ENCODE measurements at places on chromosomes 7 and 10.

- H3K27ac ChIP-seq: no peak overlapping the region
- no peaks in the 10 kb centered on the region for H3K4me1 ChIP-seq
- DNase-seq: no peak
- no peaks in the 10 kb centered on the region for H3K36me3 ChIP-seq
- H3K27me3 ChIP-seq: no peaks in the 10 kb centered on the region
Measured at GRCh38 chr10:30233186-30233959, 115.7 kb downstream of the MTPAP start.

GRCh38 chr10:113754768-113755167 is 3.3 kb downstream of the PLEKHS1 start:
- DNase-seq: no peak
- no peaks in the 10 kb centered on the region for H3K36me3 ChIP-seq
- H3K4me3 ChIP-seq: no peak overlapping the region
- no peak overlapping the region for H3K27ac ChIP-seq
- no peaks in the 10 kb centered on the region for H3K4me1 ChIP-seq

- H3K27ac ChIP-seq: no peak overlapping the region
- no peaks in the 10 kb centered on the region for H3K36me3 ChIP-seq
- DNase-seq: no peak
- no peaks in the 10 kb centered on the region for H3K27me3 ChIP-seq
- no peak overlapping the region for H3K4me3 ChIP-seq
Measured at GRCh38 chr7:135454060-135454459, 55.8 kb downstream of the CNOT4 start.

DNA sequence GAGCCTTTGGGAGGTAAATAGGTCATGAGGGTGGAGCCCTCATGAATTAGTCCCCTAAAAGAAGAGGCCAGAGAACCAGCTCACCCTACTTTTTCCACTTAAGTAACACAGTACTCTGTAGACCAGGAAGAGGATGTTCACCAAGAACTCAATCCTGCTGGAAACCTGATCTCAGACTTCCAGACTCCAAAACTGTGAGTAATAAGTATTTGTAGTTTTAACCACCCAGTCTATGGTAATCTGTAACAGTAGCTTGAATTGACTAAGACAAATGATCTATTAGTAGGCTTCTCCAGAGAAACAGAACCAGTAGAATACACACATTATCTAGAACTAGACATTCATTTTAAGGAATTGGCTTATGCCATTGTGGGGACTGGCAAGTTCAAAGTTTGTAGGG is 51.5 kb downstream of the ANKMY2 start:
- no peaks in the 10 kb centered on the region for H3K4me1 ChIP-seq
- H3K36me3 ChIP-seq: peaks cover 4% of the 10 kb centered on the region
- no peaks in the 10 kb centered on the region for H3K27me3 ChIP-seq
- H3K27ac ChIP-seq: no peak overlapping the region
- H3K4me3 ChIP-seq: no peak overlapping the region

DNA sequence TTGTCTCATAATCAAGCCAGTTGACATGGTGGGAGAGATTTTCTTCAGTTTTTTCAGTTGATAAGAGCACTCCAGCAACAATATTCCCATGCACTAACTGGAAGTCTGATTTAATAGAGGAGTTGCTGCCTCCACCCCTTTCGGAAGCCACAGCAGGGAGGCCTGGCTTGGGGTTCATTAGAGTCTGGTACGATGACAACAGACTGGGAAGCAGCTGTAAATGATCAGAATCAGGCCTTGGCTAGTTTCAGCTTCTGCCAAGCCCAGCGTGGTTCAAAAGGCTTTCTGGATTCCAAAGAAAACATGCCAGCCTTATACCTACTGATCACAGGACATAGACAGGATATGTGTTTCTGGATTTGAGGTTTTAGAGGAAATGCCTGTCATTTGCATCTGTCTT is 274.0 kb downstream of the CSTF2T start:
- no peaks in the 10 kb centered on the region for H3K36me3 ChIP-seq
- peaks cover 20% of the 10 kb centered on the region for H3K4me1 ChIP-seq
- no peak for DNase-seq

DNA sequence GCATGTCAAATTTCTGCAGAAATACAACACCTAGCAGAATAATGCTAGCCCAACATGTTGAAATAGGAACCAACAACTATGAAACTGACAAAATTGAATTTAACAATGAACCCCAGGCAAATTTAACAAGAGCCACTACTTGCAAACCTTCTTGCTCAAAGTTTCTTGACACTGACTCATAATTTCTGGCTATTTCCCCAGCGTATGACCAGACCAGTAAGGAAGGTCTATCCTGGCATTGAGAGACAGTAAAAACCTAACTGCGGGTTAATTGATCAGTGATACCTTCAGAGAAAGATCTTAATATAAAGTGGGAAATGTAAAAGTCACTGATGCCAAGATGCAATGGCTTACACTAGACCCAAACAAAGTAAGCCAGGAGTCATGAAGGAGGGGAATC is 510.1 kb downstream of the ARL4A start:
- H3K36me3 ChIP-seq: no peaks in the 10 kb centered on the region
- no peak overlapping the region for H3K4me3 ChIP-seq
- H3K4me1 ChIP-seq: no peaks in the 10 kb centered on the region
- H3K27me3 ChIP-seq: no peaks in the 10 kb centered on the region

DNA sequence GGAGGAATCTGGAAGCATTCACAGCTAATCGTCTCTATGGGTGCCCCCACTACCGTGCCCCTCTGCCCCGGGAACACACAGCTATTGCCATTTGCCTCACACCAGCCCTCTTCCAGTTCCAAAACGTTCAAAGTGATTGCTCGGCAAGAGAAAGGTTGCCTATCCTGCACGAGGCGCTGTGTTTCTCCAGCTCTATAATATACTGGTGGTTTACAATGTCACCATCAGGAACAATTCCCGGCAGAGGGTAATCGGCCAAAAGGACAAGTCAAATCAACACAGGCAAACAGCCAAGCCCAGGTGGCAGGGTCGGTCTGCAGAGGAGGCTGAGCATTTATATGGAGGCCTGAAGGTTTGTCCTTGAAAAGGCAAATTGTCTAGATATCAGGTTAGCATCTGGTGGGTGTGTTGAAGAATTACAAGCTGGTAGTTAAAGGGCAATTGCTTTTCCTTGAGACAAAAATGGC is 29.2 kb upstream of the TNS3 start:
- no peaks in the 10 kb centered on the region for H3K27me3 ChIP-seq
- no peak overlapping the region for H3K27ac ChIP-seq
- peaks cover 26% of the 10 kb centered on the region for H3K4me1 ChIP-seq
- DNase-seq: no peak
- no peaks in the 10 kb centered on the region for H3K36me3 ChIP-seq

DNA sequence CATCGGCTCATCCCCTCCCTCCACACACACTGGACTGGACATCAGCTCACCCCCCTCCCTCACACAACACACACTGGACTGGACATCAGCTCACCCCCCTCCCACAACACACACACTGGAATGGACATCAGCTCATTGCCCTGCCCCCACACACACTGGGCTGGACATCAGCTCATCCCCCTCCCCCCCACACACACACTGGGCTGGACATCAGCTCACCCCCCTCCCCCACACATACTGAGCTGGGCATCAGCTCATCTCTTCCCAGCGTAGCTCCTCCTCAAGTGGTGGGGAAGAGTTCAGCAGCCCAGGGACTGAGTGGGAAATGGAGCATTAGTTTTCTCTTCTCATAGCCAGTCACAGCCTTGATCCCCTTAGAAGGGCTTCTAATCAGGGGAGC is 58.1 kb upstream of the WDR11 start:
- H3K27ac ChIP-seq: no peak overlapping the region
- no peak overlapping the region for H3K4me3 ChIP-seq
- no peaks in the 10 kb centered on the region for H3K36me3 ChIP-seq
- no peak for DNase-seq
- H3K4me1 ChIP-seq: no peaks in the 10 kb centered on the region
- H3K27me3 ChIP-seq: no peaks in the 10 kb centered on the region

GRCh38 chr7:100093054-100093453 is 4.3 kb downstream of the COPS6 start:
- H3K4me3 ChIP-seq: no peak overlapping the region
- H3K27ac ChIP-seq: no peak overlapping the region
- no peak for DNase-seq
- H3K27me3 ChIP-seq: no peaks in the 10 kb centered on the region
- H3K4me1 ChIP-seq: peaks cover 14% of the 10 kb centered on the region
- peaks cover 67% of the 10 kb centered on the region for H3K36me3 ChIP-seq
